Fibroblast of skin of abdomen (primary cell): ENCODE measurements at places on chromosomes 16 and 17.
A peak's percentile ranks its signal among the peaks of the same experiment; 100 is the strongest.

DNA sequence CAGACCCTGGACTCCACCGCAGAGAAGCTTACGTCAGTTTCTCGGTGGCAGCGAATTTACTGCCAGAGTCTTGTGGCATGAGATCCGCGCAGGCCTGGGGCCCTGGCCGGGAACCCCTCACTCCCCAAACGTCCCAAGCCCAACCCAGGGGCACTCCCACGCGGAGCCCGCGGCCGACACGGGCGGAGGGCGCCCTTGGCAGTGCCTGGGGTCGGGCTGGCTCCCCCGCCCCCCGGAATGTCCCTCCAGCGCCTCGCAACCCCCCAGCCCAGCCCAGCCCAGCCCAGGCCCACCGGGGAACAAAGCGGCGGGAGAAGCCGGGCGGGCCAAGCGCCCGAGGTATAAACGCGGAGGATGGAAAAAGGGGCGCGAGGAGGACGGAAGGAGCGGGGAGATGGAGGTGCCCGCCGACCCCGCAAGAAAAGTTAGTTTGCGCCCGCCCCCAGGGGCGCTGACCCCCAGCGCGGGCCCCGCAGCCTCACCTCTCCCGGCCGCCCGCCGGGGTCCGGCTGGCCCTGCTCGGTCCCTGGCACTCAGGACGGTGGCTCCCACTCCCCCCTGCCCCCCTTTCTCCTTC is 330 bp downstream of the CASKIN2 start:
- DNase-seq = no peak

DNA sequence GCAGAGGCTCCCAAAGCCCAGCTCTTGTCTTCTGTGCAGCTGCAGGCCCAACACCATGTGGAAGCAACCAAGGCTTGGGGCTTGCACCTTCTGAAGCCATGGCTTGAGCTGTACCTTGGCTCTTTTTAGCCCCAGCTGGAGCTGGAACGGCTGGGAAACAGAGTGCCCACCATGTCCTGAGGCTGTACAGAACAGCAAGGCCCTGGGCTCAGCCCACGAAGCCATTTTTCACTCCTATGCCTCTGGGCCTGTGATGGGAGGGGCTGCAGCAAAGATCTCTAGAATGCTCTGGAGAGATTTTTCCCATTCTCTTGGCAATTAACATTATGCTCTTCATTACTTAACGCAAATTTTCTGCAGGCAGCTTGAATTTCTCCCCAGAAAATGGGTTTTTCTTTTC is 68.1 kb downstream of the CDRT15 start:
- DNase-seq = no peak

DNA sequence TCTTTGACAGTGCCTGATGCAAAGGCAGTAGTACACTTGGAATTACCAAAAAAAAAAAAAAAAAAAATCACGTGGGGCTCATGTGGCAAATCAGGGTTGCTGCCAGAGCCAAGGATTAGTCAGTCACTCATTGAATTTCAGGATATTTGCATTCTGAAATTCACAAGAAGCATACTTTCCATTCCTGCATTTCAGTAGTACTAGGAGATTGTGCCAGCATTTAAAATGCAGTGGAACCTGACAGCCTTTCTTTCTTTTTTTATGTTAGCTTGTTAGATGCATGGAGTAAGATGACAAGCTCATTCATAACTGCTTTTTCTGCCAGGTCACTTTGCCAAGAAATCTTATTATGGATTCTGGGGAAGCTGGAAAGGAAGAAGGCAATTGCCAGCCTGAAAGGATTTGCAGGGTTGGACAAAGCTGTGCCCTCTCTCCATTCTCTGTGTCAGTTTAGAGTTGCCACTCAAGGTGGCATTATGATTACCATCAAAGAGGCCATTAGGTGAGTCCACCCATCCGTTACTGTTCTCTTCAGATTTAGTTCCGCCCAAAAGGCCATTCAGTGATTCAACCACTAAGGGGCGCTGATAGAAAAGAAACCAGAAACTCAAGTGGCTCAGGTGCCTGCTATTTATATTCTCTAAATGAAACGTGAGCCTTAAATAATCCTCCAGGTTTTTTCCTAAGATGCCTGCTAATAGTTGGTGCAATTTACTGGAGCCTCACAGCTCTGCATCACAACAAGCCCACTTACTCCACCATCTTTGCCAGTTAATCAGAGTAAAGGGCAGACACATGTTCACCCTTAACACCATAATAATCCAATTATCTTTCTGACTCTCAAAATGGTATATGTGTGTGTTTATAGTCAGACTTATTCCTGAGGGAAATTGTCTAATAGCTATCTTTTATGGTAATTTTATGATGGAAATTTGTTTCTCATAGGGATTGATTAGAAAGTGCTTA is 59.0 kb downstream of the TANGO6 start:
- peak; percentile 68 for DNase-seq

- DNase-seq = no peak
Observed at GRCh38 chr16:84214451-84215066, 23.6 kb downstream of the ADAD2 start.

DNA sequence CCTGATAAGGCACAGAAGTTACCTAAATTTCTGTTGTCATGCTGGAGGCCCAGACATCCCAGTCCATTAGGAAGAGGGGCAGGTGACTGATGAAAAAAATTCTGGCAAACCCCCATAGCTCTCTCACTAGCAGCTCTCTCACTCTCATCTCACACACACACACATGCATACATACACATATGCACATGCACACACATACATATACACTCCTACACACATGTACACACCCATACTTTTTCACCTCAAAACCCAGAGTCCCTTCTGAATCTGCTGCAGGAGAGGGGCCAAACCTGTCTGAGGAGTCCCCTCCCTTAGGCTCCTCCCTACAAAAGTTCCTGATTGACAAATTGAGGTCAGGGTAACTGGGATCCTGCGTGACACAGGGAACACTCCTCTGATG is 22.6 kb upstream of the SDR42E2 start:
- no peak for DNase-seq

GRCh38 chr16:31861455-31861854 is 12.2 kb upstream of the ZNF267 start:
- DNase-seq = no peak

DNA sequence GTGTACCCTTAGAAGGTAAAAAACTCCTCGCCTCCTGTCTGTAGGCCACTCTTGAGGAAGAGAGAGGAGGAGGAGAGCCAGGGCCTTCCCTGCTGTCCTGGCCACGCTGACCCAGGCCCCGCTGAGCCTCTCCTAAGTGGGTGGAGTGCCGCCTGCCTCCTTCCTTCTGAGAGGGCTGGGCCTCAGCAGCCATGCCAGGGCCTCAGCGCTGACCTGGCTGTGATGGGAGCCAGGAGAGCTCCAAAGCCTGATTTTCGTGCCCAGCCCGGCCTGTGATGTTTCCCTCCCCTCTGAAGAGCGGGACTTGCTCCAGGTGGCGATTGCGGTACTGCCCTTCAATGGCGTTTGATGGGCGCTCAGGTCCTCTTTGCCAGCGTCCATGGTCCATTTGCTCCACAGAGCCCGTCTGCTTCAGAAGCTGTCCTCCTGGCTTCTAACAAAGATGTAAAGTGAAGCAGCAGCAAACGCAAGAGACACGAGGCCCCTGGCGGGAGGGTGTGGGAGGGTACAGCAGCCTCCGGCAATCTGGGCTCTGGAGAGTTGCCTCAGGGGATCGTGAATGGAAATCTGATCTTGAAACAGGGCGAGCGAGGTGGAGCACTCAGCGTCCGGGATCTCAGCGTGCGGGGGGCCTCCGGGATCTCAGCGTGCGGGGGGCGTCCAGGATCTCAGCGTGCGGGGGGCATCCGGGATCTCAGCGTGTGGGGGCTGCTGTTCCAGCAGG is 93.5 kb downstream of the NPIPB11 start:
- DNase-seq = no peak

- DNase-seq = no peak
Observed at GRCh38 chr17:16383216-16383615, 2.3 kb downstream of the UBB start.

DNA sequence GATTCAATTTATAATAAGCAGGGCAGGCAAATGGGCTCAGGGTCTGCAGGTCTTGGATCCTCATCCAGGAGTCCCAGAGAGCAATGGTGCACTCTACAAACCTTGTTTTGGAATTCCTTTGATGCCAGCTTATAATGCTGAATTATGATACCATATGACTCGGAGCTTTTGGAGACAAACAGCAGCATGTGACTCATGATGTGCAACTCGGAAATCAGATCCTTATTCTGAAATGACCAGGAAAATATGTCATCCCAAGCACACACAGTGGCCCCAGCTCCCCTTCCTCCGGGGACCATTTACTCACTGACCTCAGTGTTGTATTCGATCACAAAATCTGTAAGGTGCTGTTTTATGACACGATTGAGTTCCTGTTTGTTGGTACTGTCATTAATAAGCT is 20.2 kb upstream of the UMOD start:
- DNase-seq = no peak

DNA sequence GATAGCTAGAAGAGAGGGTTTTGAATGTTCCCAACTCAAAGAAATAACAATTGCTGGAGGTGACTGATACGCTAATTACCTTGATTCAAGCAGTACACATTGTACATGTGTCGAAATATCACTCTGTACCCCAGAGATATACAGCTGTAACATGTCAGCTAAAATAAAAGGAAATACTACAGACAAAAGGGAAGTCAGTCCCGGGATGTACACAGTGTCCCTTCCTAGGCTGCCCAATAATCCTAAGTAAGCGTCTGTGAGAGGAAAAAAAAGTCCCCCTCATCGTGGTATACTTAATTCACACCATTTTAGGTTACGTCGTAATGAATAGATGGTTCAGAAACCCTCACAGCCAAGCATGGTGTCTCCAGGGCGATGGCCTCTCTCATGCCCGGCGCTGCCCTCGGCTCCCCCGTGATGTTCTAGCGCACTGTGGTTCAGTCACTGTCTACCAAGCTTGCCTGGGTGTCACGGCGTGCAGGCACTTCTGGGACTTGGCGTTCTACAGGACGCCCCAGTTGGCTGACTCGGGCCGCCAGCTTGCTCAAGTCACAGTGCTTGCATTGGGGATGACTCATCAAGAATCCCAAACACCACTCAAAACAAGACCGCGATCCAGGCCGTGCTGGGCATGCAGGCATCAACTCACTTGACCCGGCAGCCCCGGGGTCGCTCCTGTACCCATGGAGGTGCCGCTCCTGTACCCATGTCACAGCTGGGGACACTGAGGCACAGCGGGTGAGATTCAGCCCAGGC is 27.6 kb downstream of the CCDC40 start:
- peak; percentile 9 for DNase-seq

- peak; percentile 84 for DNase-seq
Observed at GRCh38 chr16:53129281-53130158, 74.7 kb downstream of the CHD9 start.

DNA sequence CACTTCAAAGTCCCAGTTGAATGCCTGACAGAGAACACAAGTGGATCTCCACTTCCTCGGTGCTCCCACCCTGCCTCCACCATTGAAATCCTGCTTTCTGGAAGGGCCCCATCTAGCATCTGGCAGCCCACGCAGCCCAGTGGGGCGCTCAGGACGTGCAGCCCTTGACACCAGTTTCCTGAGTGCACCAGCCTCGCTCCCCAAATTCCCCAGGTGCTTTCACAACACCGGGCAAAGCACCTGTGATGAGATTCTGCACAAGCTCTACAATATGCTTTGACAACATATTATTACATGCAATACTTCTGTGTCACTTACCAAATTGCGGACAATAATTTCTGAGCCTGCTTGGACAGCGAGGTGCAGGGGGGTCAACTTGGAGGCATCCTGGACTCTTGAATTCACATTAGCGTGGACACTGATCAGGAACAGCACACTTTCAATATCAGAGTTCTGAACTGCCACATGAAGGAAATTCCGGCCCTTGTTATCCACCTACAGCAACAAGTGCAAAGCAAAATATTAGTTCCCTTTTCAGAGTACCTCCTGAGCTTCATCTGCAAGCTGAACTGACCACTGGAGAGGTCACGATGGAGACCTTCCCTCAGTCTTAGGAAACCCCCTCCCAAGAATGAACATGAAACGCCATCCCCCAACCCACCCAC is 33.9 kb downstream of the CYB5D2 start:
- no peak for DNase-seq

GRCh38 chr17:31802502-31802901 is 56.5 kb downstream of the COPRS start:
- DNase-seq = no peak

DNA sequence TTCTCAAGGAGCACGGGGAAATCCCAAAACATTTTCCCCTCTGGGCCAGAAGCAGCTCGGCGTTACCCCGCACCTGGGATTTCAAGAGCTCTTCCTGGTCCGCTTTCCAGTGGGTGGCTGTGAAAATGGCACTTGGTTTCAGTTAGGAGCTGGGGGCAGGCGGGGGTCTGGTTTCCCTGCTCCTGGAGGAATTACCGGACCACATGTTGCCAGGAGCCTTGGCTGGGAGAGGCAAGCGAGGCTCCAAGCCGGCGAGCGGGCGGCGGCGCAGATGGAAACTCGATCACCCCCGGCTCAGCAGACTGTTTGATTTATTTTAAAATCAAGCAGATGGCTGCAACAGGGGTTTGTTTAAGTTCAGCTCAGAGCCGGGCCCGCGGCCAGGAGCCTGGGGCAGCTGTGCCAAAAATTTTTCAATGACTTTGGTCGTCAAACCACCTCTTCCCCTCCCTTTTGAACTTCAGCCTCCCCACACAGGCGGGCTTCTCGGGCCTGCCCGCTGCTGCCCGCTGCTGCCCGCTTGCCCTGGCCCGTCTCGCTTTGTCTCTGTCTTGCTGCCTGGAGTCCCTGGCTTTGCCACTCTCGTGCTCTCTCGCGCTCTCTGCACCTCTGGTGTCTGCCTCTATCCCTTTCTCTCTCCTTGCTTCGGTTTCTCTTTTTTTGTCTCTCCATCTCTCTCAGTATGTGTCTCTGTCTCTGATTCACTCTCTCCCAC is 108.0 kb upstream of the CIBAR2 start:
- peak; percentile 87 for DNase-seq

DNA sequence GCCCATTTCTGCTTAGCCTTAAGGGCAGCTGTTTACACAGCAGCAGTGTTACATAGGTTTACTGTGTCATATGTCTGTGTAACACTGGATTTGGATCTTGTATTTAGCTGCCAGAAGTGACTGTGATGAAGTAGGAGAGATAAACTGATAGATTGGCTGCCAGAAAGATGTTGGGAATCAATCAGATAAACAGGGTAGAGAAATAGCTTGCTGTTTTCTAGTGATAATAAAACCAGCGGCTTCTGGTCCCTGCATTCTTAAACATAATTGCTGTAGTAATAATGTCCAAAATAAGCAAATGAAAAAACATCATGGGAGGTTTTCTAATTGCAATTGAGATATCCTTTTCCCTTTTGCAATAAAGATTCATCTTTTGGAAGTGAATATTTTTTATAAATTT is 68.7 kb downstream of the AATF start:
- no peak for DNase-seq

GRCh38 chr16:81004646-81005353 is 1.9 kb downstream of the CMC2 start:
- peak; percentile 61 for DNase-seq
